ENCODE measurements at places on chromosomes 12 and 14.
A peak's percentile ranks its signal among the peaks of the same experiment; 100 is the strongest.

- no peak for DNase-seq
Observed at GRCh38 chr14:61406675-61407074, 85.3 kb downstream of the PRKCH start.

DNA sequence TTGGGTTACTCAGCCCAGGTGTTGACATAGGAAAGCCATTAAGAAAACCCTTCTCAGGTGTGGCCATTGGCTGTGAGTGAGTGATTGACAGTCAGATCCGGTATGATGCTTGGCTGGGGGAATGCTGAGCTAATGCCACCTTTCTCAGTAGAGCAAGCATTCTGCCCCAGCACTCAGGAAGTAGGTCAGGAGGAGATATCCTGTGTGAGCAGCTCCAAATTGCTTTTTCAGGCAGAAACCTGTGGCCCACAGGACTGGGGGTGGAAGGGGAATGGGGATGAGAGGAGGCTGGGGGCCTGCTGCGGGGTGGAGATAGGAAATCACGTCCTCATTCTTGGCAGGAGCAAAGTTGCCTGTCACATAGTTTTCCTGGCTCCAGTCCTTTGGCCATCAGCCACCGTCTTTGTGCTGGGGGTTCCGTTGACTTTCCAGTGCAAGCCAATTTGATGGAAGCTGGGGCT, 55.7 kb downstream of the NINJ2 start:
- no peak for DNase-seq

DNA sequence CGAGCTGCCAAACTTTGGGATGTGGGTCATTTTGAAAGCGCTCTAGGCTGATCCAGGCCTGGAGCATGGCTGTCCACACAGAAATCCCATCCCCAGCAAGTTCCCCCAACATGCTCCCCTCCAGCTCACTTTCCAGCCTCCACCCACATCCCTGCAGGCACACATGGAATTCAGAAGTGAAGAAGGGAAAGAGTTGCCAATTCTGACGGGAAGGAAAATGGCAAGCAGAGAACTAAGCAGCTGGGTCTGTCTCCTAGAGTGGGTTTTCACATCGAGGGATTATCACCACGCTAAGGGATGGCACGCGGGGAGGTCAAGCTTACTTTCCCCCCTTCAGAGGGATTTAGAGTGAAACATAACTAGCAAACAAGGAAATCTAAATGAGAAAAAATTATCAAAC, 142.3 kb downstream of the RIMBP2 start:
- no peak for DNase-seq

DNA sequence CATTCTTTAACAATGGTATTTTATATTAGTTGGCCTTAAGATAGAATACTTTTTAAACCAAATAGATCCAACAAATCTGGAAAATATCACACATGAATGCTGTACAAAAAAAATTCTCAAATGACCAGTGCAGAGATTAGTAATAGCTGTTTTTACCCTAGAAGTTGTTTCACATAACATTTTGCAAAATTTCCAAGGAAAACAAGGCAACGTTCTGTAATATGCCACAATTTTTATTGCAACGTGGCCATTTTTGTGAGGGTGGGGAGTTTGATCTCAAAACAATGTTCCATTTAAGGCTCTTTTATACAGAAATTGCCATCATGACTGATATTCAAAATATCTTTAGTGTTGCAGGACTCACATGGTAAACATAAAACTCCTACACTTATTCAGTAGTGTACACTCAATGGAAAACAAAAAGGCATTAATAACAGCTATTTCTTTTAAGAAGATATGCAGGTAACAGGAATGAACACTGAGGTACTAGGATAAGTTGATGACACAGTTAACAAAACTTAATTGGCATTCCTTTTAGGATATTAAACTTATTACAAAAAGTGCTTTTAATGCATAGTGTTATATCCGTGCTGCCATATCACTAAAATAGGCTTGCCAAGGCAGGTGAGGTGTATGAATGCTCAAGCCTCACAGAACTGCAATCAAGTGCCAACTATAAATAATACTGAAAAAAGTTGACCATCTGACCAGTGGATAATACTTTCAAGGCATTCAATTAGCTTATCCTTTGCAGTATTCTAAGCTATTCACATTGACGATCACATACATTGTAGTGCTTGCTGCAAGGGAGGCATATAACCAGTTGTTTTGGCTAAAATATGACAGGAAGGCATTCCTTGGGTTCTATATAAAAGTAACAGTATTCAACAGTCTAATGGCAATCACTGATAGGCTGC, 2.3 kb downstream of the CFL2 start:
- no peak for DNase-seq

DNA sequence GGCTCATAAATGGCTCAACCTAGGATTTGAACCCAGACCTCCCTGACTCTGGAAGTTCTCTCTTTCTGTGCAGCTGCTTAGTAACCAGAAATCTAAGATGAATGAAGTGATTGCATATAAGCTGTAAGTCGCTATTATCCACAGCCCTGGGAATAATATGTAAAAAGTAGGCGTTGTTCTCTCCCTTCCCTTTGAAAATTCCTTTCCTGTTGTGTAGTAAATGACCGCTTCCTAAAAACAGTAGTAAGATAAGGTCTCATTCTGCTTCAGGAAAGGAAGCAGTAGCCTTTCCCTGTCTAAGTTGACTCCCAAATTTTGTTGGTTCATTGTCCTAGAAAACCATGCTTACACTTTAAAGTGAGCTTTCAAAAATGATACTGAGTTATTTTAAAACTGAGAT, 418.3 kb downstream of the EGLN3 start:
- DNase-seq: no peak

- no peak for DNase-seq
Observed at GRCh38 chr12:103333676-103334075, 162.1 kb downstream of the C12orf42 start.

DNA sequence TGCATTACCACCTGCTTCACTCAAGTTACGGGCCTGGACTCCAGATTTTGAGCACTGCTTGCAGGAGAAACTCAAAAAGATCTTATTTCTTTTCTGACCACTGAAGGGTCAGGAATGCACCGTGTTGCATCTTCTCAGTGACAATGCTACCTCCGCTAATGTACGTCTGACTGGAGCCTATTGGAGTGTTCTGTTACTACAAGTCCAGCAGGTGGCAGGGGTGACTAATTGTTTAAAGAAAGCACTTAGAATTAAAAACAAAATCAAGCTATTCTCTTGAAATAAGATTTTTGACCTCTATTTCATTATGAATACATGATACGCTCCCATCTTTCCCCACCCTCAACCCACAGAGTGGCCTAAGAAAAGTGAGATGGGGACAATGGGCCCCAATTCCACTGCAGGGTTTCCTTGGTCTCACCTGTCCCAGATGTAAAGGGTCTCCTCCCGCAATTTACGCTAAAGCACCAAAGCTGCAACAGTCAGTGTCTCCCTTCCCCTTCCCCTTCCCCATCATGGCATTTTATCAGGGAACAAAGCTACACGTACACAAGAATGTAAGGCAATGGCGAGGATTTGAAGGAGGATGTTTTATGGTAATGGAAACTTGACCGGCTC, 2.2 kb downstream of the TBPL2 start:
- peak; percentile 73 for DNase-seq

- DNase-seq: peak; percentile 91
Observed at GRCh38 chr14:23034498-23035302, at the start of gene PSMB5. Gene PSMB5 (minus strand): TSS chr14:23034900. CDS start chr14:23034881, 19 bp downstream.

GRCh38 chr12:124940143-124940392, 25.6 kb upstream of the UBC start:
- DNase-seq: no peak
